GDM1 (cell line): ENCODE measurements at places on chromosomes 1 and 21.

GRCh38 chr1:185869590-185869989 is 135.4 kb downstream of the HMCN1 start:
- no peak for DNase-seq

GRCh38 chr1:150273311-150273710 is 721 bp downstream of the C1orf54 start:
- DNase-seq: no peak

GRCh38 chr1:117014209-117014608 is 12.6 kb downstream of the CD101 start:
- no peak for DNase-seq

DNA sequence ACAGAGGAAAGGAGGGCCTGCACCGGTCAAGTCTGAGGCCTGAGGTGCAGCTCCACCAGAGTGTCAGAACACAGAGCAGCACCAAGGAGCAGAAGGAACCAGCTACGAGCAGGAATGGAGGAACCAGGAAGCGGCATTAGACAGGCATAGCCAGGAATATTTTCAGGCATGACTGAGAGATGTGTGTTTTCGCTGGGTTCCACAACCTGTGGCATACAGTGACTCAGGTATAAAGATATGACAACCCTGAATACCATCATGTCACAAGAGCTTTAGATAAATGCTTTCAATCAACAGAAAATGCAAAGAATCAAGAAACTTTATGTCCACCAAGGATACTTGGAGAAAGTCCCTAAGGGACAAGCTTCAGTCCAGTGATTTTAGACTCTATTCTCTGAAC is 189.3 kb upstream of the NRIP1 start:
- DNase-seq: no peak

DNA sequence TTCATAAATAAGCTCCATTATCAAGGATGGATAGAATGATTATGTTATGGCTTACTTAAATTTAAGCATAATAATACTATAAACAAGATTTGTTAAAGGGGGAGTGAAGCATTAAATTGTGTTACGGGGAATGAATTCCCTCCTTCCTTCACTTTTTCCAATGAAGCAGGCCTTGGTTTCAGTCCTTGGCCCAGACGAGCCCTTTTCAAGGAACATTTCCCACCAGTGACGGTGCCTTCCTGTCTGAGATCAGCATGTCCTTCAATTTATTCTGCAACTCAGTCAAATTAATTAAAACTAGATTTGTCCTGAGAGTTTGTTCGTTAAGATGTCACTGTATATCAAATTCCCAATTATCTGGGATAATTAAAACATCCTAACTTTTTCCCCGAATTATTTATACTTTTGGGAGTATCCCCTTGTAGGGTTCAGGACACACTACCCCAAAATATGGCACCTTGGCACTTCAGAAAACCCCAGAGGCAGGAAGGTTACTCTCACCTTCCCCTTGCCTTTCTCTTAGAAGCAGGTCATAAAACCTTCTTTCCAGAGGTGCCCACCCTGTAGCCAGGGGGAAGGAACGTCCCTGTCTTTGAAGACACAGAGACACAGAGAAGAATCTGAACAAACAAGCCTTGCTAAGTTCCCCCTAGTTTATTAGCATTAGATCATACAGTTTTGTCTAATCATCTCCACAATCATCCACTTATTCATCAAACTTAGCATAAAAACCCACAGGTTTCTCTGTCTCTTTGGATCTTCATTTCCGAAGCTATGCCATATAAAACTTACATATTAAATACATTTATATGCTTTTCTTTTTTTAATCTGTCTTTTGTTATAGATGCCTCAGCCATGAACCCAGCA is 86.2 kb upstream of the ARHGAP29 start:
- DNase-seq: no peak

DNA sequence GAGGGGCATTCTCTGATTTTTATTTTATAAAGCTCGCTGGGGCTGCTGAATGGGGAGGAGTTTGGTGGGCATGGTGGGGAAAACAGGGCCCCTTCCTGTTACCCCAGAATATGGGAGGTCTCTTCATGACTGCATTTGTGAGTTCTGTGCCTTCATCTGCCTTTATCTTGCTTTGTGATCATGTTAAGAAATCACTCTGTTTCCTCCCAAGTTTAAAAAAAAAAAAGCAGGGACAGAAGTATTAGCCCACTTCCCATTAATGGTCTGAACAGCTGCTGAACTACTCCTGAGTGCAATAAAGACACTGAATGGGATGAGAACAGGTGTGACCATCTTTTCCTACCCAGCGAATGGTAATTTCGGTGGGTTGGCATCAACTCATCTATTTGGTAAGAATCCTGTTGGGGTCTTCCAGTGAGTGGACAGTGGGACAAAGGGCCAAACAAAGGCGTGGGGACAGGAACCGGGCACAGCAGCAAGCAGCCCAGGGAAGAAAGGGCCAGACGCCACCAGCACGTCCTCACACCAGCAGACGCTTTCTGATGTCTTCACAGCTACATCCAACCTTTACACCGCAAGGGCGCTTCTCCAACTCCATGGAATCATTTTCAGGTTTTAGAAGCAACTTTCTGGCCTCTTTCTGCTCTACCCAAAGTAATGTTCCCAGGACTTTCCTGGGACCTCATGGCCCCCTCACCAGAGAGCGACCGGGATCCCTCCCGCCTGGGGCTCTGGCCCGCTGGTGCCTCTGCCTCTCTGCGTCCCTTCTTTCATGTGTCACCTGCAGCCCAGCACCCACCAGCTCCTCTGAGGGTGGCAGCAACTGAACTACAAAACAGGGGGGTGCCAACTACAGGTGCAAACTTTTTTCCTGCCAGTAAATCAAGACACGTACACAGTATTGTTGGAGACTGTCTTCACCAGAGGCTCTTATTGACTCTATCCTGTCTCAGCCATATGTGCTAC is 160.2 kb downstream of the ADSS2 start:
- no peak for DNase-seq
